ENCODE measurements at places on chromosomes 7 and 10. TPM values are rescaled to one million over a fixed set of nuclear protein-coding genes. Genes with fewer than 3 reads are reported as not detected.

The MYO1G gene
- 0.13 TPM for total RNA-seq

The ZNF655 gene
- 58.6 TPM for total RNA-seq

The KCNH2 gene
- 1.0 TPM for total RNA-seq

The SPDYE6 gene
- not detected for total RNA-seq

The PTPN20 gene
- 4.5 TPM for total RNA-seq

The PRKAR1B gene
- total RNA-seq: 25.4 TPM

The NRG3 gene
- not detected for total RNA-seq

The GARIN1A gene
- 1.2 TPM for total RNA-seq

The HTR7 gene
- total RNA-seq: 0.12 TPM

The AIFM2 gene
- 36.2 TPM for total RNA-seq

The MICU1 gene
- 58.6 TPM for total RNA-seq

The HMX2 gene
- not detected for total RNA-seq

The POLR2J2 gene
- 0.89 TPM for total RNA-seq

The SDK1 gene
- total RNA-seq: 0.72 TPM

The FAM221A gene
- 0.60 TPM for total RNA-seq

The CDC14C gene
- not detected for total RNA-seq

The ACBD7 gene
- total RNA-seq: 0.71 TPM

The EIF5AL1 gene
- total RNA-seq: 1.9 TPM

The MACROH2A2 gene
- 27.7 TPM for total RNA-seq

The ZNF479 gene
- total RNA-seq: not detected

The ATG9B gene
- total RNA-seq: 0.55 TPM

The A1CF gene
- not detected for total RNA-seq

The BAMBI gene
- 13.7 TPM for total RNA-seq

The AKR1C2 gene
- total RNA-seq: 4,029 TPM

The ACTL6B gene
- total RNA-seq: not detected

The IRF5 gene
- total RNA-seq: 13.6 TPM

The PNLIP gene
- total RNA-seq: not detected

The NDUFA5 gene
- 27.4 TPM for total RNA-seq

The TMEM176A gene
- not detected for total RNA-seq

The CCL24 gene
- not detected for total RNA-seq

The ACTR3C gene
- total RNA-seq: not detected

The GNAI1 gene
- 22.9 TPM for total RNA-seq

The BHLHA15 gene
- 0.52 TPM for total RNA-seq

The CPA2 gene
- not detected for total RNA-seq

The SPDYE18 gene
- not detected for total RNA-seq

The UTF1 gene
- total RNA-seq: not detected

The SGMS1 gene
- total RNA-seq: 51.1 TPM

All from A549 treated with ZK216348 at 1 μM for 4 hours (cell line).